ENCODE measurements at places on chromosomes 13 and 19. TPM values are rescaled to one million over a fixed set of nuclear protein-coding genes. Genes with fewer than 3 reads are reported as not detected.

PSG11 gene
- not detected for total RNA-seq

C19orf12 gene
- total RNA-seq, result 36.6 TPM

GJB2 gene
- not detected for total RNA-seq

ZNF470 gene
- total RNA-seq, result 2.2 TPM

ANGPTL4 gene
- 10.7 TPM for total RNA-seq

ZNF468 gene
- 12.3 TPM for total RNA-seq

SOHLH2 gene
- 0.13 TPM for total RNA-seq

ZNF784 gene
- total RNA-seq, result 5.0 TPM

CSNK1G2 gene
- 71.2 TPM for total RNA-seq

SIAH3 gene
- total RNA-seq, result not detected

ZIM2 gene
- total RNA-seq, result not detected

CRB3 gene
- not detected for total RNA-seq

KLK3 gene
- total RNA-seq, result not detected

TGDS gene
- 12.5 TPM for total RNA-seq

LGALS7 gene
- total RNA-seq, result not detected

UBE2L5 gene
- total RNA-seq, result not detected

MBD3L2B gene
- not detected for total RNA-seq

PSG6 gene
- total RNA-seq, result not detected

POU2F2 gene
- total RNA-seq, result 1.00 TPM

FGF22 gene
- not detected for total RNA-seq

DLL3 gene
- total RNA-seq, result 0.53 TPM

SPACA6 gene
- 10.5 TPM for total RNA-seq

LGALS7B gene
- total RNA-seq, result not detected

ZNF682 gene
- 0.93 TPM for total RNA-seq

SIGLEC5 gene
- total RNA-seq, result 0.27 TPM

ZNF490 gene
- total RNA-seq, result 4.5 TPM

CCDC70 gene
- 0.54 TPM for total RNA-seq

METTL21C gene
- not detected for total RNA-seq

ZGLP1 gene
- total RNA-seq, result not detected

GAPDHS gene
- total RNA-seq, result not detected

SHFL gene
- total RNA-seq, result 32.0 TPM

TMEM272 gene
- not detected for total RNA-seq

KLK12 gene
- total RNA-seq, result not detected

ZNF565 gene
- total RNA-seq, result 1.9 TPM

ATP8B3 gene
- 0.93 TPM for total RNA-seq

ONECUT3 gene
- total RNA-seq, result not detected

KLK14 gene
- not detected for total RNA-seq

SSC5D gene
- total RNA-seq, result 0.74 TPM

ZNF534 gene
- not detected for total RNA-seq

NKG7 gene
- total RNA-seq, result not detected

CYP2A6 gene
- not detected for total RNA-seq

LILRB4 gene
- total RNA-seq, result not detected

ANGPTL8 gene
- not detected for total RNA-seq

C19orf18 gene
- total RNA-seq, result 0.13 TPM
